ENCODE measurements at places on chromosomes 7 and 10.

DNA sequence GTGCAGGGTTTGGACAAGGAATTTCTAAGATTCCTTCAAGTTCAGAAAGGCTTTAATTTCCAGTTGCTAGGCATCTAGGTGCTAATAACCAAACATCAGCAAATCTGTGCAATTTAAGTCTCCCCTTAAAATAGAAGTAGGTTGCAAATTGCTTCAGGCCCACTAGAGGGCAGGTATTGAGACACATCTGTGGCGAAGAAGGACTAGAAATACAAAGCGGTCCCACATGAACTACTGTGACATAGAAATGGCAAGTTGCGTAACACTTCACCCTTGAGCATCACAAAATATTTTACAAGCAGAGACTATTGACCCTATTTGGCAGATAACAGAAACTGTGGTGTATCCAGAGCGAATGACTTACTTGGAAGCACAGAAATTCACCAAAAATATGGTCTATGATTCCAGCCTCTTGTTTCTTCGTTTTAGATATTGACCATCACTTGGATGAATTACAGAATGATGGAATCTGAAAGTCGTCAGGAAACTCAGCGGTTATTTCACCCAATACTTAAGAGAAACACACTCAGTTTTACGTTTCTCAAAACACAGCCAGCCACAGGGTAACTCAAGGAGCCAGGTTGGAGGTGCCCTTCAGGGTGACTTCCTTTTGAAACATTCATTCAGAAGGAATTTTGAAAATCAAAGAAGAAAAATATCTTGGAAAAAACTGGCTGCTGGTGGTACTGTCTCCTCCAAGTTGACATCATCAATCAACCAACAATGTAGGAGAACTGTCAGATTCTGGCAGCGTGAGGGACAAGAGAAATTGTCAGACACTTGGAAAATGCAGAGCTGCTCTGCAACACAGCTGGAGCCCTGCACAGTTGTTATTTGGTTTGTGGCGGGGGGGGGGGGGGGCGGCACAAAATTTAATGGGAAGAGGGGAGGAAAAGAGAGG lies 256.3 kb upstream of the MINDY3 start:
- DNase-seq: no peak

DNA sequence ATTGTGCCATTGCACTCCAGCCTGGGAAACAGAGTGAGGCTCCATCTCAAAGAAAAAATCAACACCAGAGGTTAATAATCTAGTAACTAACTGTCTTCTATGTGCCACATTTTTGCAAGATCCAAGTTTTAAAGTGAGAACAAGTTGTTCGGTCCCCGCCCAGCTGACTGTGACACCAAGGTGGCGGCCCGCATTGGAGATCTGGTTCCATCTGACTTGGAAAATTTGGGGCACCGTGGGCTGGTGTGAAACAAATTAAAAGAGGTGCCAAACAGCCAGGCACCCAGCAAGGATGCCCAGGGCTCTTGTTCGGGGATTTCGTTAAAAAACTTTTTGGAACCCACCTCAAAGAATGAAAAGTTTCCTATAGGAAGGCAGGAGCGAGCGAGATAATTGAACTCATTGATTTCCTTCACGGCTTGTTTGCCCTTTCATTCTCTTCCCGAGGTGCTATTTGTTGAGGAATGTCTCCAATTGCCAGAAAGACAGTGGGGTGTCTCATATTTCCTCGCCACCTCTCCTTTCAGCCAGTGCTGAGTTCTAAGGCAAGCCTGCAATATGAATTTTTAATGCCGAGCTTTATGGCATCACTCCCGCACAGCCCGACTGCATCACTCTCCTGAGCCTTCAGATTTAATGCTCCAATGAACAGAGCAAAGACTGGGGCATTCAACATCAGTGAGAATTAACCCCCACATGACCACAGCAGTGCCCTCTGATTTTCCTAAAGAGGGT lies 156.9 kb upstream of the SH2B2 start:
- DNase-seq: no peak

DNA sequence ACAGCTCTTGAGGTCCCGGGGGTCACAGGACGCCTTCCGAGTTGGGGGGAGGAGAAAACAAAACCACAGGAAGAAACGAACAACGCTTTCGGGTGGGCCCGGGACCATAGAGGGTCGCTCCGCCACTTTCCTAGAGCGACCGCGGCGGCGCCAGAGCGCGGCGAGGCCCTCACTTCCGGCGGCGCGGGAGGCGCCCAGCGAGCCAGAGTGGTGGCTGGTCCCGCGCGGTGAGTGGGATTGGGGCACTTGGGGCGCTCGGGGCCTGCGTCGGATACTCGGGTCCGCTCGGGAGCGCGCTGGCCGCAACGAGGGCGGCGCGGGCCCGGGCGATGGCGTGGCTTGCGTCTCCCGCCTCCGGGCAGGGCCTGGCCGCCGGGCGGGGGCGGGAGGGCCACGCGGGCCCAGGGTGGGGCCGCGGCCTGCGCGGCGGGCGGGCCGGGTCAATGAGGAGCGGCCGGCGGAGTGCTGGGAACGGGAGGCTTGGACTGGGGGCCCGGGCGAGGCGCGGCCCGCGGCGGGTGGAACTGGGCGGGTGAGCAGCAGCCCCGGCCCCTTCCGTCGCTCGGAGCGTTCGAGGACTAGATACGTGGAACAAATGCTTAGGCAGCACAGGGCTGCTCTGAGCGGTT lies at the start of gene ZNF22:
ZNF22 (plus strand) TSS at position 172 of the 629 bp plus-strand sequence. CDS start 2,446 bp downstream, outside the sequence.
- peak; percentile 54 for DNase-seq

- no peak for DNase-seq
Observed at GRCh38 chr10:49161411-49161997, 26.7 kb downstream of the TMEM273 start.

DNA sequence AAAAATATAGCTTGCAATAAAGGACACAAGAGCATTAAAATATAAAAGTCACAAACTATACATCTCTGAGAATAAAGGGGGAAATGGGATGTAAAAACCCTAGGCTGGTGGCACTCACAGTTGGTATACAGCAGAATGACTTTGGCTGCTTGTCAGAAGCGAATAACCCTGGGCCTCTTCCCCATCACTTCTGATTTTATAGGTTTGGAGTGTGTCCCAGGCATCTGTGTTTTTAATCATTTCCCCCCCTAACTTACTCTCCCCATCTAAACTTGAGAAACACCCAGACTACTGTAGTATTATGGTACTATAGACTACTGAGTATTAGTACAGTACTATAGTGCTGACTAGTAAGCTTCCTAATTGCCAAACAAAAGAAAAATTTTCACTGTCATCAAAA lies 1.8 kb upstream of the RPA3 start:
- no peak for DNase-seq

DNA sequence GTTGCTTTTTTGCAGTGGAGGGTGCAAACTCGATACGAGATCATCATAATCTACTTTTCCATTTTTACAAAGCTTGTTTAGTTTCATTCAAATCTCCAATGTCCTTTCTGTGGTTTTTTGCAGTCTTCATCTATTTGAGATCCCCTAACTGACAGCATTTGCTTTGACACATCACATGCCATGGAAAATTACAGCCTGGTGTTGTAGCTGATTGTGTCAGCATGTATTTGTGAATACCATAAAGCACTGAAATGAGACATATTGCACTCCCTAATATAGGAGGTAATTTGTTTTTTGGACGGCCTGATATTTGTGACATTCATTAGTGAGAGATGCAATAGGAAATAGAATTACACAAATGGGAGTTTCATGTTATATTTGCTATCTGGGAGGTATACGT lies 620.8 kb downstream of the KCNMA1 start:
- no peak for DNase-seq

- DNase-seq: no peak
Observed at GRCh38 chr10:57849691-57850357, 417.9 kb downstream of the IPMK start.

DNA sequence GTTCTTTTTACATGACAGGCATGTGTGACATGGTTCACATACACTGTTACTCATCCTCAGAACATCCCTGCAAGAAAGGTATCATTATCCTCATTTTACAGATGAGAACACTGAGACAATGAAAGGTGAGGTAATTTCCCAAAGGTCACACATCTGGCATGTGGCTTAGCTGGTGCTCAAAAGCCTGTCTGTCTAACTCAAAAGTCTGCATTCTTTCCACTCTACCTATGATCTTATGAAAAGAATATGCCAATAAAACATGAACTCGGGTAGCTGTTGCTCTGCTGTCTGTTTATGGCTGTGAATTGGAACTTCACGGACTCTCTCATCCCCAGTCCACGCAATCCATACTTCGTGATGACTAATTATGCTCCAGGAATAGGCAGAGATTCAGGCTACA lies 79.0 kb upstream of the ODAD2 start:
- DNase-seq: no peak

DNA sequence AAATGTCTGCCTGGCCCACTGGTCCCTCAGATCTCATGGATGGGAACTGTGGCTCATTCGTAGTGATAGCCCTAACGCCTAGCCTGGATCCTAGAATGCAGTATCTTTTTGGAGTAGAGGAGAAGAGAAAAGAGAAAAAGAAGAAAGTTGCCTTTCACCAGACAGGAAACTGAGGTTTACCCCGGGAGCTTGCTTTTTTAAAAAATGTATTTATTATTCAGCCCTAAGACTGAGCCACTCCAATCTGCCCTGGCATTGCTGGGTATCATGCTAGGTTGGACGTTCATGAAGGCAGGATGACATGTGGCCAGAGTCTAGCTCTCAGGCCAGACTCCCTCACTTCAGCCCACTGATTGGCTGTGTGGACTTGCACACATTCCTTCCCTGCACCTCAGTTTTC lies 21.5 kb upstream of the C10orf105 start:
- no peak for DNase-seq

DNA sequence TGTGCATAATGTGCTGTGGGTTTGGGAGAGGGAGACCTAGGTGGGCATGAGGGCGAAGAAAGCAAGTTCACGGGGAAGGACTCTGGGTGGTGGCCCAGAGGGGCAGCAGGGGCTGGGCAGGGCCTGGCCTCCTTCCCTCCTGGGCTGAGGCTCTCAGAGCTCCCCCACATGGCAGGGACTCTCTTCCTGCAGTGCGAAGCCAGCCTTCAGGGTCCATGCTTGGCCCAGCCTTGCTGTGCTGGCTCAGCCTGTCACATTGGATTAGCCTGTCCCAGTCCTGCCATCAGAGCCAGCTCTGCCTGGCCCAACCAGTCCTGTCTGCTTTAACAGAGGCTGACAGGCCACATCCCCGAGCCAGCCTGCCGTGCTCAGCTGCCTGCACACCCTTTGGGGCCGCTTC lies 20.4 kb upstream of the ZNF488 start:
- DNase-seq: no peak

DNA sequence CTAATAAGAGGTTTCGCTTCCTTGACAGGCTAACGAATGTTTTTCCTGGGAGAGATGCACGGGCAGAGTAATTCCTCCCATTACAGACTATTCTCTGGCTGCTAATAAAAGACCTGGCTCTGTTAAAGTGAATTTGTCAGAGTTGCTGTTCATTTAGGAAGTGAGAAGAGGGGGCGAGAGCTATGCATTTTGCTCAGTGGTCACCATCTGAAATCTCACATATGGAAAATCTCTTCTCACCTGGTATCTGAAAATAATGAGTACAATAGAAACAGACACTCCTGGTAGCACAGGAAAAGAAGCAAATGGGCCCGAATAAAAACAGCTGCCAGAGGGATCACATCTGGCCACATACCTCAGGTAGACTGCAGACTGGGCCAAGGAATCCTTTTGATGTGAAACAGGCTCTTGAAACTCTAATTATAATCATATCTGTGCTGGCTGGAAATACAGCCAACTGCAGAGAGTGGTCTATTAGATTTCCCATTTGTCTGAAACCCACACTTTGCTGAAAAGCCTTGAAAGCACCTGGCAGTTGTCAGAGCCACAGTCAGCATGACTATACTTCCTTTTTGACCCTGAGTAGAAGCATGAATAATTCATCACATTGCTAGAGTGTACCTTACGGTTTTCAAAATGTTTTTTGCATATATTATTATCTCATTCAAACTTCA lies 33.6 kb downstream of the AOAH start:
- DNase-seq: no peak

GRCh38 chr7:38775506-38776175 lies 133.3 kb downstream of the VPS41 start:
- DNase-seq: no peak

DNA sequence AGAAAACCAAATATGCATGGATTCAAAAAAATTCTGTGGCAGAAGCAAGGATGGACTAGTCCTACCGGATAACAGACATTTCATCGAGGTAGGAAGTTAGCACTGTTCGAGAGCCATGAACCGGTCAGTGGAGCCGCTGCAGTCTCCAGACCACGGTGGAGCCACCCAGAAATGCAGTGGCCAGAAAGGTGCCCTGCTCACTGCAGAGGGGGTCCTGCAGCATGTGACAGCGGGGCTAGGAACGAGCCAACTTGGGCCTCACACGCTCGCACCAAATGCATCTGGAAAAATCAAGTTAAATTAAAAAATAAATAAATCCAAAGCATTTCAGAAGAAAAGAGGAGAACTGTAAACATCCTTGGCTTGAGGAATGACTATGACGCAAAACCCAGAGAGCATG lies 13.1 kb upstream of the CFAP46 start:
- DNase-seq: no peak

GRCh38 chr10:28922861-28923260 lies 245.5 kb downstream of the BAMBI start:
- no peak for DNase-seq

- DNase-seq: no peak
Observed at GRCh38 chr7:2757361-2757903, 69.4 kb downstream of the AMZ1 start.

GRCh38 chr10:101835362-101835761 lies 8.2 kb downstream of the KCNIP2 start:
- DNase-seq: no peak

GRCh38 chr10:11397980-11398580 lies 213.4 kb downstream of the USP6NL start:
- DNase-seq: no peak

DNA sequence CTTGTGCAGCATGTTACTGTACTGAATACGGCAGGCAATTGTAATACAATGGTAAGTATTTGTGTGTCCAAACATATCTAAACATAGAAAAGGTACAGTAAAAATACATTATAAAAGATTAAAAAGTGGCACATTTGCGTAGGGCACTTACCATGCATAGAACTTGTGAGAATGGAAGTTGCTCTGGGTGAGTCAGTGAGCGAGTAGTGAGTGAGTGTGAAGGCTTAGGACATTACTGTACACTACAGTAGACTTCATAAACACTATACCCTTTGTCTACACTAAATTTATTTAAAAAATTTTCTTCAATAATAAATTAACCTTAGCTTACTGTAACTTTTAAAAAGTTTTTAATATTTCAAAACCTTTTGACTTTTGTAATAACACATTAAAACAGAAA lies 37.5 kb downstream of the BPGM start:
- DNase-seq: no peak

DNA sequence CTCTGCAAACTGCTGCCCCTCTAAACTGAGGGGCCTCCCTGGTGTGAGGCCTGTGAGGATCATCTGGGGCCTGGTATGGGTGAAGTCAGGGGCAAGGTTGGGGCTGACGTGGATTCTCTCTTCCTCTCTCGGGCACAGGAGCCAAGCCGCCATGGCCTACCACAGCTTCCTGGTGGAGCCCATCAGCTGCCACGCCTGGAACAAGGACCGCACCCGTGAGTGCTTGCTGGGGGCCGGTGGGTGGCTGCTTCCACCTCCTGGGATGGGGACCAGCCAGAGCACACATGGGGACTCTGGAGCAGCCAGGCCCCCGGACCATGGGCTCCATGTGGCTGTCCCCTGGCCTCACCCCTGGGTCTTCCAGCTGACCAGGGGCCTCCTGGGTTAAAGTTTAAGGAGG lies 11.0 kb downstream of the ARPC1B start:
- DNase-seq: no peak

Data from activated T-cell treated with anti-CD3 and anti-CD28 coated beads for 1 hour (primary cell).